Right lobe of liver (tissue), 6 donors: ENCODE measurements at places on chromosomes 2 and 18.

GRCh38 chr2:96537066-96537733 lies 648 bp downstream of the ARID5A start:
- peak; percentile 73 for DNase-seq

DNA sequence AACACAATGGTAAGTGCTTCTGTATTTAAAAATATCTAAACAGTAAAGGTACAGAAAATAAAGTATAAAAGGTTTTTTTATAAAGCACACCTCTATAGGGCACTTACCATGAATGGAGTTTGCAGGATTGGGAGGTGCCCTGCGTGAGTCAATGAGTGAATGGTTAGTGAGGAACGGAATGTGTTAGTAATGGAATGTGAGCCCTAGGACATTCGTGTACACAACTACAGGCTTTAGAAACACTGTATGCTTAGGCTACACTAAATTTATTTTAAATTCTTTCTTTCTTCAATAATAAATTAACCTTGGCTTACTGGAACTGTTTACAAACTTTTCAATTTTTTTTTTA lies 337.9 kb upstream of the SLC39A10 start:
- no peak for DNase-seq

DNA sequence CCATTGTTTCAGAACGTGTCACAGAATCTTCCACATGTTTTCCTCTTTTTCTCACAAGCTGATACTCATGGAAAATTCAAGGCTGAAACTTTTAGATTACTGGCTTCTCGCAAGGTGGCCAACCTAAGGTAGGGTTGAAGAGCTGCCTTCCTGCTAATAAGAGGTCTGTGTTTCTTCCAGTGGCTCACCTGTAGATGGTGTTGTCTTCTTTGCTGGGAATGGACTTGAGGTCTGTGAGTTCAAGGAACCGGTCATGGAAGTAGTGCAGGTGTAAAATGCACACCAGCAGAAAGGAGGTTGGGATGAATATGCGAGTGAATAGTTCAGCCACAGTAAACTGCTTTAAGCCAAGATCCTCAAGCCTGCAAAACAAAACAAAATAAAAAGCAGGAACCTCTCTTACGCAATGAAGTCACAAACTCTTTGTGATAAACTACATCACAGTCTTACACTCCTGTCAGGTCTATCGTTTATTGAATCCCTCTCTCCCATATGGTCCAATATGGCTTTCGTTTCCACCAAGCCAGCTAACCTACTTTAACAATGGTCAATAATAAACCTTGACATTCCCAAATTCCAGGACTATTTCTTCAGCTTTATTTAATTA lies 258.9 kb downstream of the NAPG start:
- no peak for DNase-seq

- DNase-seq, result no peak
These were observed 263.6 kb downstream of the RNF144A start for GRCh38 chr2:7180638-7181370.

DNA sequence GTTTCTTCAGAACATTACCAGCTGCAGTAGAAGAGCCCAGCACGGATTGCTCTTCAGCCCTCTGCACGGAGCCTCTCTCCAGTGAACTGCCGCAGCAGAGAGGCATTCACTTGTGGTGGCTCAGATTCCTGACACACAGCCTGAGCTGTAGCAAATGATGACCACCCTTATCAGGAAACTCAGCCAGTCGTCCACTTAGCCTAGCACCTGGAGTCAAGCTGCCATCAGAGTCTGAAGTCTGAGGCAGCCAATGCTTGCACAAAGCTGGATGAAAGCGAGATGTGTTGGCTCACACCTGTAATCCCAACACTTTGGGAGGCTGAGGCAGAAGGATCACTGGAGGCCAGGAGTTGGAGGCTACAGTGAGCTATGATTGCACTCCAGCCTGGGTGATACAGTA lies 11.7 kb upstream of the SAG start:
- no peak for DNase-seq

DNA sequence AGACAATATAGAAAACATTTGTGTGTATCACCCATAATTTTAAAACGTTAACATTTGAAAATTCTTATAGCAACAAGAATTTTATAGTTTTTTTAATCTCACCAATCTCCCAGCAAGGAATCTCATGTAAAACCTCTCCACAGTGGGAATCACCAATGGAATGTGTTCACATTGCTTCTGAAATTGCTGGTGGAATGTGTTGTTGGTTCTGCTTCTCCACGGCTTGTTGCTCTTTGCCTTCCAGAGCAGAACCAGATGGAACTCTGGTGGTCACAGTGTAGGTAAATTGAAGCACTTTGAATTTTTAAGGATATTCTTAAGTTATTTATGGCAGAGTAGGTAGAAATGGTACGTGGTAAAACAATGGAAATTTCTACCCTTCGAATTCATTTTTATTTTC lies 35.1 kb downstream of the DCAF17 start:
- DNase-seq, result no peak

GRCh38 chr2:41701231-41701630 lies 346.6 kb upstream of the PKDCC start:
- no peak for DNase-seq

GRCh38 chr18:3305354-3305762 lies 43.4 kb downstream of the MYL12B start:
- DNase-seq, result no peak

- peak; percentile 42 for DNase-seq
These were observed 964 bp downstream of the ZBTB7C start for GRCh38 chr18:48408111-48408726.

GRCh38 chr2:160289126-160289525 lies 89.1 kb upstream of the ITGB6 start:
- DNase-seq, result no peak

- DNase-seq, result no peak
These were observed 127.4 kb downstream of the DPP4 start for GRCh38 chr2:161946489-161947107.

- no peak for DNase-seq
These were observed 19.8 kb downstream of the TSHZ1 start for GRCh38 chr18:75230163-75231052.

- DNase-seq, result peak; percentile 66
These were observed 41.6 kb downstream of the LRRC30 start for GRCh38 chr18:7272311-7273049.

DNA sequence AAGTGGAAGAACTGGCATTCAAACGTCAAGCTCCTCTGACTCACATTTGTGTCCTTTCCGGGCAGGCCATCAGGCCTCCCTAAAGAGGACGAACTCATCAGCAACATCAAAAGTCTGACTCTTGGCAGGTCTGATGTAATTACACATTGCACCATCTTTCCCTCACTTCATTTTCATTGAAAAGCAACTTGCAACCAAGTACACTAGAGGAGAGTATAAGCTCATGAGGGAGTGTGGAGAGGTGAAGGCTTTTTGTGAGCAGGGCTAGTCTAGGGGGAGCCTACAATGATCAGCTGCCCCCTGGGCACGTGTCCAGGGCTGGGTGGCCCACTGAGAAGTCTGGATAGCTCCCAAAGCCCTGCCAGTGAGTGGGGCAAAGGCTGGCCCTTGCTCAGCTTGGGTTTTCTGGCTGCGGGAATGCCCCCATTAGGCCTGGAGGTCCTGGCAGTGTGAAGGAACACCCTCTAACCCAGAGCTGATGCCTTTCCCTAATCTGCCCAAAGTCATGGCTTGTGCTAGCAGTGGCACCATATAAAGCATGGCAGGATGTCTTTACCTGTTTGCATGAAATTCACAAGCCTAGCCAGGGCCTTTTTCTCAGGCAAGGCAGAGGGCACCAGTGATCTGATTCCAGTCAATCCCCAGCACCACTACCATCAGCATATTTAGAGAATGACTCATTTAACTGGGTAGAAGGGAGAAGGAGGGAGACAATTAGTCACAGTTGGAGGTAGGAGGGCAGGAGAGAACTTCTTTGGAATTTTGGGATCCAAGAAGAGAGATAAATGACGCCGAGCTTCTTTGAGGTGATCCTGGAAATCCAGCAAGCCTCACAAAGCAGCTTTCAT lies 8.5 kb upstream of the DAW1 start:
- no peak for DNase-seq

DNA sequence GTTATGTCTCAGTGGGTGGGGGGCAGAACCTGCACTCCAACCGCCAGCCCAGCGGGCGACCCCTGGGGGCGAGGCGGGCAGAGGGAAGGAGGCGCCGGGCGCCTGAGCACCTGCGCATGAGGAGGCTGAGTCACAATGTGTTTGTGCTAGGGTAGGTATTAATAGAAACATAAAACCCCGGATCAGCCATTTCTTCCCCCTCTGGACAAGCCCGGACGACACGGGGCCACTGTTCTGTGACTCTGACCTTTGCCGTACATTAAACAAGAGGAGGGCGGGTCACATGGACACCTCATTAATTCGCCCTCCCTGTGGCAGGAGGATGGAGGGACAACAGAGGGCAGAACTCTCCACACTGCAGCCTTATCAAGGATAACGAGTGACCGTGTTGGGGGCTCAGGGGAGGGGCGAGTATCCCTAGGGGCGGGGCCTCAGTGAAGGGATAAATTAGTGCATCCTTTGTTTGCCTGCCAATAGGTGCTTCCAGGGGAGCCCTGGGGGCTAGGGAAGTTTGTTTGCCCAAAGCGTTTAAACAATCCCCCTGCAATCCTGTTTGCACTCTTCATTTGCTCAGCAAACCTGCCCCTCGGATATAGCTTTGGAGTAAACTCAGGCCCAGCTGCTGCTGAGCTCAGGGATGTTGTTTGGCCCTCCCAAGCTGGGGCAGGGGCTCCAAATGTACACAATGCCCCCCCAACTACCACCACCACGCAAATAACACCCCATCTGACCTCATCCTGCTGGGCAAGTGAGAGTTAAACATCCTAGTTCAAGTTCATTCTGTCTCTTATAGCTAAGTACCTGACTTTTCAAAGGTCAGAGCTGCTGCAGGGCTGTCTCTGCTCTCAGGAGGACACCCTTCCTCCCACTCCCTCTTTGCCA lies 171.2 kb upstream of the GLI2 start:
- peak; percentile 47 for DNase-seq

GRCh38 chr2:3282056-3282998 lies 95.3 kb downstream of the EIPR1 start:
- peak; percentile 23 for DNase-seq

GRCh38 chr2:33115196-33115595 lies 168.4 kb downstream of the LTBP1 start:
- DNase-seq, result no peak

- no peak for DNase-seq
These were observed 49.9 kb downstream of the LYPD1 start for GRCh38 chr2:132620115-132620514.

DNA sequence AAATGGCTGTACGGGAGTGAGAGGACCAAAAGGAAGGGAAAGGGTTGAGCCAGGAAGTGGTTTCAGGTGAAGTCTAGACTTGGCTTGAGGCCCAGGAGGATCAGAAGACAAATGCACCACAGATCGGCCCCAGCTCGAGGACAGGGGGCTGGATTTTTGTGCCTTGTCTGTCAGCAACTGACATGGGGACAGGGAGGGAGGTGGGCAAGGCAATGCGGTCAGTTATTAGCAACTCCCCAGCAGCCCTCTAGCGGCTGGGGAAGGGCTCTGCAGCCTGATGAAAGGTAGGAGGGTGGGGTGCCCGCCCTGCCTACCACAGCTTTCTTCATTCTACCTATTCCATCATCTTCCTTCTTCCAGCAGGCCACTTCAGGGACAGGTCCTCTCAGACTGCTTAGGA lies 50.0 kb downstream of the CPO start:
- DNase-seq, result peak; percentile 56

- DNase-seq, result peak; percentile 51
These were observed 32.8 kb downstream of the SLC66A2 start for GRCh38 chr18:79918615-79919011.

- DNase-seq, result no peak
These were observed 131.1 kb downstream of the CDH2 start for GRCh38 chr18:28045880-28046279.

- no peak for DNase-seq
These were observed 39.2 kb upstream of the DARS1 start for GRCh38 chr2:136024616-136025015.

DNA sequence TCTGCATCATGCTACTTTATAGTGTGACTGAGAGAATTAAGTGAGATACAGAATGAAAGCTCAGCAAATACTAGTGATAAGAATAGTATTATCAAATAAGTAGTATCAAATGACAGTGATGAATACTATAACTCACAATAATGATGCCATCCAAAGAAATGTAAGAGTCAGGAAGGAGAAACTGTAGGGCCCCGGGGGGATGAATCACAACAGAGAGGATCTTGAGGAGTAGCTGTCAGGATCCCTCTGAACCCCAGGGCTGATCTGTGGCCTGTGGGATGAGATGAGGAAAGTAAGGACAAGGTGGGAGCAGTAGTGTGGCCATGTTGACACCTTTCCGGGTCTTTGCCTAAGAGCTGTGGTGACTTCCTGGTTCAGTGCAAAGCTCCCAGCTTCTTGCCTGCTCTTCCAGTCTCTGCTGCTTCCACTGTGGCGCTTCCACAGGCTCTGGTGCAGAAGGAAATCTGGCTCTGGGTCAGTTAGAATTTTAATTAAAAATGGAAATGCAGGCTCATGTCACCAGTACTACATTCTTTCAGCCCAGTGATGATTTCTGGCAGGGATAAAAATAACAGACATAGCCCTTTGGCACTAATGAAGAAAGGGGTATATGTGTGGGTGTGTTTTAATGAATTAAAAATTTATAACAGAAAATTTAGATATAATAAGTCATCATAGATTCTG lies 166.9 kb downstream of the MYO3B start:
- no peak for DNase-seq

DNA sequence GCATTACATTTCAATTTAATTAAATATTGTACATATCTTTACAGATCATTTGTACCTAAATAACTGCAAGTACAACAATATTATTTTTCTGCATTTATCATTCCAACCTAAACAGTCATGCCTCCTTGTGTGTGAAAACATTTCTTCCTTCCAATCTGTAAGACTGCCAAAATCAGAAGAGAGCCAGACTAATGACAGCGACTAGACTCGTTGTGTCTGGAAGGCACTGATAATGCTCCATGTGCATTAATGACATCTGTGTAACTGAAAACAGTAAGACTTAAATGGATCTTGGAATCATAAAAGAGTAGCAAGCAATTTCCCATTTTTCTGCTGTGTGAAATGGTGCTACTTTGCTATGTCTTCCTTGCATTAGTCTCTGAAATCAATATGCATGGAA lies 278.0 kb upstream of the DSEL start:
- no peak for DNase-seq

DNA sequence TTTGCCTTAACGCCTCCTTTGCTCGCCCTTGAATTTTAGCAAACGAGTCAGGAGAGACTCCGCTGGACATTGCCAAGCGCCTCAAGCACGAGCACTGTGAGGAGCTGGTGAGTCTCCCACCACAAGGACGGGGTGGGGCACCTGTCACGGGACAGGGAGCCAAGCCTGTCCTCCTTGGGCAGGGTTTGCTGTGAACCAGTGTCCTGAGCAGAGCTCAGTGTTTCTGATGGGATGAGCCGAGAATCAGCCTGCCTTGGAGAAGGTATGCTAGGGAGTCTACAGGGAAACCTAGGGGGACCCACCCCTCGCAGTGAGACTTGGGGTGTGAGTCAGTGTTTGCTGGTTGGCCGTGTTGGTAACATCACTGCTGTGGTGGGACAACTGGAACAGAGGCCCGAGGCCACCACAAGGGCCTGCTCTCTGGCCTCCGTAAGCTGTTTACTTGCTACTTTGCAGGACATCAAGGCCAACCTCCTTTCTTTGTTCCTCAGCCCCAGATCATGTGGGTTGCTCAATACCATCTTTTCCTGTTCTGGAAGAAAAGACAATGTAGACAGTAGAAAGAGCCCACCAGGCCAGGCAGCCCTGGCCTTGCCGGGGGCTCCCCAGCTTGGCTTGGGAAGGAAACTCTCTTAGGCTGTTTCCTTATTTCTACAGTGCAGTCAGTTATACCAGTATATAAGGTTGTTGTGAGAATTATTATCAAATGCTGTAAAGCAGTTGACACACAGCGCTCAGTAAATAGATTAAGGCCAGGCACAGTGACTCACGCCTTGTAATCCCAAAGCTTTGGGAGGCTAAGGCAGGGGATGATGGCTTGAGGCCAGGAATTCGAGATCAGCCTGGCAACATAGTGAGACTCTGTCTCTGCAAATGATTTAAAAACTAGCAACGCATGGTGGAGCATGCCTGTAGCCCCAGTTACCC lies 42.4 kb downstream of the ITGB1BP1 start:
- no peak for DNase-seq
